Skeletal muscle tissue (tissue), 5 donors: ENCODE measurements at places on chromosomes 5 and 9. TPM values are rescaled to one million over a fixed set of nuclear protein-coding genes. Genes with fewer than 3 reads are reported as not detected.

The MIER3 gene
- total RNA-seq, result 18.8 TPM

The FAT2 gene
- total RNA-seq, result under 0.01 TPM

The NADK2 gene
- 27.1 TPM for total RNA-seq

The DMRT3 gene
- total RNA-seq, result under 0.01 TPM

The SHROOM1 gene
- total RNA-seq, result 1.6 TPM

The BAAT gene
- total RNA-seq, result 0.52 TPM

The GABRA1 gene
- not detected for total RNA-seq

The LHFPL2 gene
- 54.8 TPM for total RNA-seq

The IER5L gene
- 16.7 TPM for total RNA-seq

The CCL27 gene
- total RNA-seq, result not detected

The TMEM174 gene
- not detected for total RNA-seq

The PAEP gene
- not detected for total RNA-seq

The PCDHGA7 gene
- total RNA-seq, result 3.7 TPM

The SLC36A3 gene
- not detected for total RNA-seq

The SLC6A7 gene
- not detected for total RNA-seq

The ZNF367 gene
- 5.2 TPM for total RNA-seq
